Epithelial cell of proximal tubule (primary cell): ENCODE measurements at places on chromosomes 12 and 14. TPM values are rescaled to one million over a fixed set of nuclear protein-coding genes. Genes with fewer than 3 reads are reported as not detected.

- DNase-seq, result no peak
These were observed 247.8 kb upstream of the OR4E1 start for GRCh38 chr14:21921453-21921852.

DNA sequence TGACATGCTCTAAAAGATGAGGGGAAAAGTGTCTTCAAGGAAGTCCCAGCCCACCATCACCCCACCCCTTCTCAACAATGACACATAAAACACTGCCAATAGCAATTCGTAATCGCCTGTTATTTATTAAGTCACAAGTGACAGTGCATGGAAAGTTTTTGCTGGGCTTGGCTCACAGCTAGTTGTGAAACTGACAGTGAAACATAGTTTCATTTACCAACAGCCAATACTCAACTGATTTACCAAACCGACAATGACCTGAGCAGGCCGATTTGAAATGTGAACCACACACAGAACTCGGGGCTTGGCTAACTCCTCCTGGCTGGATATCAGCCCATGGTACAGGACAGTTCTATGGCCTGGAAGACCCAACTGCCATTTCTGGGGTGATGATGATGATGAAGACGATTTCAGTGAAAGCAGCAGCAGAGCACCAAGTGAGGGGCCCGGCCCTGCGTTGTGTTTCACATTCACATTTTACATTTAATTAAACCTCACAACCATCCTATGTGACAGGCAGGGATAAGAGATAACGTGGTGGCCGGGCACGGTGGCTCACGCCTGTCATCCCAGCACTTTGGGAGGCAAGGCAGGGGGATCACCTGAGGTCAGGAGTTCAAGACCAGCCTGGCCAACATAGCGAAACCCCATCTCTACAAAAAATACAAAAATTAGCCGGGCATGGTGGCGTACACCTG, 42.7 kb downstream of the CAMKK2 start:
- DNase-seq, result no peak

- DNase-seq, result no peak
These were observed 7.8 kb downstream of the GALNT6 start for GRCh38 chr12:51383269-51383905.

DNA sequence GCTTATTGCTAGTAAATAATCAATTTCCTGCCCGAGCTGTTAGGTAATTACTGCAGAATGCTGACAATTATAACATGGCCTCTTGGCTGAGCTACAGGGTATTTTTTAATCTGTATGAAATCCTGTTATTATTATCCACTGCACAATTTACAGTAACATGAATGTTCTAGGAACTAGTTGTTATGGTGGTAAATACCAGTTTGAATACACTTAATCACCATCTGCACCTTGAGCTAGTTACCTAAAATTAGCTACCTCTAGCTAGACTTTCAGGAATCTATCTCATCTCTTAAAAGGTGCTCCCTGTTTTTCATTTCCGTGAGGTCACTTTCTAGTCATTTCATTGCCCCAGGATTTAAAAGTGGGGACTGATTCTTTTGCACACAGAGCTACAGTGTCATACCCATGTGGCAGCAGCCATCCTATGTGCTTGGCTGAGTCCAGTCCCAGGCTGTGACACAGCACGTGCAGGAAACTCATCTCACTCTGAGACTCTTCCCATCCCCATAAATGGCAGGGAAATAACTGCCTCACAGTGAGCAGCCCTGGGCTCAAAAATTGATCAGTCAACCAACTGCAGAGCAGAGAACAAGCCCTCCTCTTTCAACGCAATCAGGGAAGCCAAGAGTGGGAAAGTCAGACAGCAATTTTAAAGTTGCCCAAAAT, 37.6 kb downstream of the DCP1B start:
- no peak for DNase-seq

Gene ISCU
- total RNA-seq, result 87.5 and 128 TPM in 2 replicates

Gene RHOJ
- total RNA-seq, result 0.23 and 0.43 TPM in 2 replicates
